ENCODE measurements at places on chromosomes 16 and 17.

GRCh38 chr16:67907397-67908180 is 14.5 kb downstream of the PSKH1 start:
- no peak for DNase-seq

- DNase-seq: no peak
Observed at GRCh38 chr17:76709077-76709950, 1.5 kb downstream of the MXRA7 start.

DNA sequence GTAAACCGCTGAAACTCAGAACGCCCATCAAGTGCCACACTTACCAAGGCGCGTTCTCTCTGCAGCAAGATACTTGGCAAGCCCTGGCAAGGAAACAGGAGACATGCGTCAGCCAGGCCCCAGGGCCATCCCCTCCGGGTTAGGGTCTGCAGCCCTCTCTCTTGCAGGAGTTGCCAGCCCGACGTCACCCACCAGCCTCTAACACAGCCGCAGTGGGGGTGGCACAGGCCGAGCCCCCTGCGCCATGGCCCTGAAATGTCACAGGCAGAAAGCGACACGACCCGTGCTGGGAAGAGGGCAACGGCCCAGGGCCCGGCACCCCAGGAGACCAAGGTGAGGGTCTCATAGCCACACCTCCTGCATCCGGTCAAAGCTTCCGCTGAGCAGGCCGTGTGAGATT is 21.9 kb downstream of the ELAC2 start:
- DNase-seq: no peak

DNA sequence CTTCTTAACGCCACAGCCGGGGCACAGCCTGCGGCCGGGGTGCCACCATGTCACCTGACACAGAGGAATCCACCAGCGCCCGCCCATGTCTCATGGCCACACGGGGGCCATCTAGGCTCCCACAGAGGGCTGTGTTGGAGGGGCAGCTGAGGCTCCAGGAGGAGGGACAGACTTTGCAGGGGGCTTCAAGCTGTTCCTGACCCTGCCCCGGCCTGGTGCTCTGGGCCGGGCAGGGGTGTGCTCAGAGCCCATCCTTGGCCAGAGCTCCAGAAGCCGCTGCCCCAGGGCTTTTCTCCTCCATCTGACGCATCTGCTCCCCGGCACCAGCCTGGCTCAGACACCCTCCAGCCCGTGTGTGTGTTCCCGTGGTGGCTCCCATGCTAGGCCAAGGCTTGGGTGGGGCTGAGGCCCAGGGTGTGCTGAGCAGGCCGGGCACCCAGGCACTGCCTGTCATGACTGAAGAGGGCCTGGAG is 7.8 kb upstream of the SLC38A10 start:
- no peak for DNase-seq

GRCh38 chr17:17890773-17891759 is 54.3 kb upstream of the SREBF1 start:
- DNase-seq: peak; percentile 76

DNA sequence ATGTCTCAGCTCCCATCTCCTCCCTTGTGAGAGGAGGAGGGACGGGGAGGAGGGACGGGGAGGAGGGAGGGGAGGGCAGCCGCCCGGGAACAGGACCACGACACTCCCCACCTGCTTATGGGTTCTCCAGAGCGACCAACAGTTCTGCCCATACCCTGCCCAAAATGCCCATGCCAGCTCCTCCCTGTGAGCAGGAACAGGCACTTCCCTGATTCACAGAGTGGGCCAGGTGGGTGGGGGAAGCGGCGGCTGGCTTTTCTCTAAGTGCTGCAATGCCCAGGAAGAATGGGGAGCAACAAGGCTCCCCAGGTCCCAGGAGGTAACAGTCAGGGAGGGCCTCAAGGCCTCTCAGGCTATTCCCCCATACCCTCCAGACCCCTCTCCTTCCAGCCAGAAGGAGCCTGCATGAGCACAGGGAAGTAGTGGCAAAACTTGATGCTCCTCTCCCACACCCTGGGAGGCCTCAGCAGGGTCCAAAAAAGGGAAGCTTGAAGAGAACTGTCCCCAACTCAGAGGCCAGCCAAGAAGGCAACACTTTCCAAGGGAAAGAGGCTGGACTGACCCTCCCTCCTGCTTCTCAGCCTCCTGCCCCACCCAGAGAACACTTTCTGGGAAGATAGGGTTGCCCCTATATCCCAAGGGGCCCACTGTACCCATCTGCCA is 53.8 kb downstream of the MYO18A start:
- no peak for DNase-seq

DNA sequence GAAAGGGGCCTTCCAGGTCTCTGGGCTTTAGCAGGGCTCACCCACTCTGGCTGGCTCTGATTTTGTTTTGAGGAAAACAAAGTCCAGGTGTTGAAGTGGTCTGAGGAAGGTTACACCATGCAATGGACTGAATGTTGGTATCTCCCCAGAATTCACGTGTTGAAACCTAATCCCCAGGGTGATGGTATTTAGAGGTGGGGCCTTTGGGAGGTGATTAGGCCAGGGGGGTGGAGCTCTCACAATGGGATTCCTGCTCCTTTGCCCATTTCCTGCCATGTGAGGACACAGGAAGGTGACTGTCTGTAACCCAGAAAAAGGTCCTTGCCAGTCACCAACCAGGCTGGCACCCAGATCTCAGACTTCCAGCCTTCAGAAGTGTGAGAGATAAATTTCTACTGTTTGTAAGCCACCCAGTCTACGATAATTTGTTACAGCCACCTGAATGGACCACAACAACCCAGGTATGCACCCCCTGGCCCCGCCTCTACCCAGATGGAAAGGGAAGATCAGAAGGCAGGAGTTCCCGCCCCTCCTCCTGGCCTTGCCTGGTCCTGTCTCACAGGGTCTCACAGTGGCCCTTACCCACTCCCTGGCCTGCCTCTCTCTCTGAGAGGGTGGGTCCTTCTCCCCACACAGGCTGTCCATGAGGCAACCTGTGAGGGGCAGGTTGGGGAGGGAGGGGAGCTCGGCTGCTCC is 32.0 kb downstream of the LRRC75A start:
- DNase-seq: no peak

DNA sequence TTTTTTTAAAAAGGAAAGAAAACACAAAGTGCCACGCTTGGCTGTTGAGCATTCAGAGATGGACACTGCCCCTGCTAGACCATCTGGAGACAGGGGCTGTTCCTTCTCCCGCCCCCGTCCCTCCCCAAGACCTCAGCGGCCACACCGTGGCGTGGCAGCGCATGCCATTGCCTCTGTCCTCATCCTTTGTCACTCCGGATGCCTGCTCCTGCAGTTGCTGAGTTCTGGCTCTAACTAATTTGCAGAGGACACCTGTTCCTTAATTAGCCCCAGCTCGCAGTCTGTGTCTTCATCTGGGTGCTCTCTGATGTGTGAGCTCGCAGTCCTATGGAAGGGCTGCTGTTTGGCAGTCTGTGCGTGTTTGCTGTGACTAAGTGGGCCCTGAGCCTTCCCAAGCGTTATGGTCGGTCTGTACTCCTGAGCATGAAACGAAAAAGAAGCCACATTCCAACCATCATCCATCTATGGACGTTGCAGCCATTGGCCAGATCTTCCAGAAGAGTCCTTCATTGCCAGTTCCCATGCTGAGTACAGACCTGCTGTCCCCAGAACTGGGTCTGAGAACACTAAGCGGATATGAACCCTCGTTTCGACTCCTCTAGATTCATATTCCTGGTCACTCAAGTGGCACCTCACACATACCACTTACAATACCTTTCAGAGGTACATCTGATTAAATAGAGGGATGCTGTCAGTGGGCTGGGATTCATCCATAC is 40.9 kb upstream of the NAT9 start:
- DNase-seq: no peak

GRCh38 chr17:67477687-67478086 is 100.6 kb downstream of the PITPNC1 start:
- no peak for DNase-seq

- DNase-seq: no peak
Observed at GRCh38 chr17:43406676-43407645, 8.2 kb downstream of the ARL4D start.
